ENCODE measurements at places on chromosomes 7 and 10.

- DNase-seq: peak; percentile 21
Observed at GRCh38 chr10:43203448-43204041, 63.3 kb downstream of the RASGEF1A start.

GRCh38 chr10:6607778-6608177 lies 27.7 kb upstream of the PRKCQ start:
- DNase-seq: no peak

GRCh38 chr7:138226001-138226476 lies 149.8 kb downstream of the AKR1D1 start:
- DNase-seq: no peak

DNA sequence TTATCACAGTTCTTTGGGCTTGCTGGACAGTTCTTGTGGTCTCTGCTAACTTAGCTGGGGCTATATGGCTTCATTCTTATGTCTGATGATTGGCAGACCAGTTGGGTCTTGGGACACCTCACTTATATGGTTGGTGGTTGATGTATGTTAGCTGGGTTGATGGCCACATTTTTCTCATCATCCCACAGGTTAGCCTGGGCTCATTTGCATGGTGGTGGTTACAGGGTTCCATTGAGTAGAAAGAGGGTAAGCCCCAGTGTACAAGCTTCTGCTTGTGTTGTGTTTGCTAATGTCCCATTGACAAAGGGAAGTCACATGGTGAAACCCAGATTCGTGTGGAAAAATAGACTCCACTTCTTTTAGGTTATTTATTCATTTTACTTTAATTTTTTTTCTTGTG lies 40.6 kb downstream of the TMEM60 start:
- no peak for DNase-seq

GRCh38 chr10:8033812-8034465 lies 20.5 kb upstream of the GATA3 start:
- DNase-seq: no peak

DNA sequence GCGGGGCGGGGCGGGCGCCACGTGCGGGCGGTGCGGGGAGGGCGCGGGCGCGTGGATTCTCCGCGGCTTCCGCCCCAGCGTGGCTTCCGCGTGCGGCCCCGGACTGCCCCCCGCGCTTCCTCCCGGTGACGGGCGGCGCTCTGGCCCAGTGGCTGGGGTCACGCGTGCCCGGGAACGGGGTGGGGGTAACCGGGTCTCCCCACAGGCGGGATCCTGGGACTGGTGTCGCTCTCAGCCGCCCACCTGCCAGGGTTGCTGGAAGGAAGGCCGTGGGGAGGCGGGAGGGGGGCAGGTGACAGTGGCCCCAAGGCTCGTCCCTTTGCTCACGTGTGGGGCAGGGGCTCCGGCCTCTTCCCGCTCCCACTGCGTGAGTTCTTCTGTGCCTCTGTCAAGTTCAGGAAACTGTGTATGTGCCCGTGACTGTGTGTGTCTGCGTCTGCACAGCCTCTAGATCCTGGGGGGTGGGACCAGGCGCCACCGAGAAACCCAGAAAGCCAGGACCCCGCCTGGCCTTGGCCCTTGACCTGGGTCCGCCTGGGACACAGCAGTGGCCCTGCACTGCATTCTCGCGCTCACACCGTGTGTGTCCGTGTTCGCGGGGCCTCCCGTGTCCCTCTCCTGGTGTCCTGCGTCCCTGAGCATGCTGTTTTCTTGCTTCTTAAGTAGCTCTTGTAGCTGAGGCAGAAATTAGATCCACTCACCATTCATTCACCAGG lies 919 bp downstream of the MAFK start:
- peak; percentile 41 for DNase-seq

GRCh38 chr10:102240467-102241031 lies 763 bp downstream of the PITX3 start:
- DNase-seq: no peak

DNA sequence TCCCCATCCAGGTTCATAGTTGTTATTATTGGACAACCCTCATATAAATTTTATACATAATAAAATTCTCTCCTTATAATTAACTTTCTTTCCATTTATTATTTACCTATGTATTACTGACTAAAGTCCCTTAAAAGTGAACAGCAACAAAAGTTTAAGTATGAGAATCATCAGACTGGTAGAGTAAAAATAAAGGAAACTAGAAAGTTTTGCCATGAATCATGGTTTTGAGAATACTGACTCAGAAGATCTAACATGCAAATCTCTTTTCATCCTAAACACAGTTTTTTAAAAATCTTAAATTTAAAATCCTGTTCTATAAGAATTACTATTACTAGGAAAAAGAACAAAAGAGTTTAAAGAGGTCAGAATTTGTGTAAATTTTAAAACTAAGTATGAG lies 32.1 kb downstream of the HERC4 start:
- no peak for DNase-seq

GRCh38 chr7:22445140-22445743 lies 54.7 kb downstream of the STEAP1B start:
- no peak for DNase-seq

- DNase-seq: no peak
Observed at GRCh38 chr7:42285383-42285824, 48.4 kb upstream of the GLI3 start.

DNA sequence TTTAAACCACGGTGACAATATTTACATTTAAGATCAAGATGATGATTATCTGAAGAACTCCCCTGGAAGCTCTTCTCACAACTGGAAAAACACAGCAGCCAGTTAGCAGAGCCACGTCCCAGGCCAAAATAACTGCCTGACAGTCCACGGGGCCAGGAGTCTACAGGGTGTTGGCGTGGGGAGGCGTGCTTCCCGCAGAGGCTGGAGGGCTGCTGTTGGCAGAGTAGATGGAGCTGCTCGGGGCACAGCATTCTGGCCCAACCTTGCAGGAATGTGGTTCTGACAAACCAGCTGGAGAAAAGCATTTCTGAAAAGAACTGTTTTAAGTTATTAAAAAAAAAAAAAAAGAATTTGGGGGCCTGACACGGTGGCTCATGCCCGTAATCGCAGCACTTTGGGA lies 177.9 kb downstream of the EBF3 start:
- DNase-seq: no peak

- peak; percentile 57 for DNase-seq
Observed at GRCh38 chr10:100670828-100671479, 74.4 kb upstream of the PAX2 start.

GRCh38 chr10:68087685-68088401 lies 12.8 kb upstream of the HERC4 start:
- no peak for DNase-seq

DNA sequence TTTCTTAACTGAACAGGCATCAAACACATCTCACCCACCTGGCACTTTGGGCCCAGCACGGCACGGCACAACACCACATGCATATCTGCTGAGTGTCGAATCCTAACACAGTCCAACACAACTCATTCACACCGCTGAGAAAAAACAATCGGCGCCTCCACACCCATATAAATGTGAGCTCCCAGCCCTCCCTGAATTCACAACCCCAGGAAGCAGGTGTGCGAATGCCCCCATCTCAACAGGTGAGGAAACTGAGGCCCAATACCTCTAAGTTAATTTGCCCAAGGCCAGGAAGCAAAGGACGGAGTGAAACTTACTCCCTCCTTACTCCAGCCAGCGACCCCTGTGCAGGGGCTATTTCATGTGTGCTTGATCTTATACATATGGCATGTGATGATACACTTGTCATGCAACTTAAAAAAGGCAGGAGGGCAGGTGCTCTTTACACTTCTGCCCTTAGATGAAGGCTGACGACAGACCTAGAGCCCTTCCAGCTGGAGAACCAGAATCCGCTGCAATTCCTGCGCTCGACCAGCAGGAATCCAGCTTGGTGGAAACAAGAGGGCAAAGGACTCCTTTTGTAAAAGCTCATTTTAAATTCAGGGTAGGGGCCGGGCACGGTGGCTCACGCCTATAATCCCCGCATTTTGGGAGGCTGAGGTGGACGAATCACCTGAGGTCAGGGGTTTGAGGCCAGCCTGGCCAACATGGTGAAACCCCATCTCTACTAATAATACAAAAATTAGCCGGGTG lies 116.0 kb downstream of the LARP4B start:
- no peak for DNase-seq

- no peak for DNase-seq
Observed at GRCh38 chr10:132366499-132366898, 30.5 kb upstream of the PWWP2B start.

DNA sequence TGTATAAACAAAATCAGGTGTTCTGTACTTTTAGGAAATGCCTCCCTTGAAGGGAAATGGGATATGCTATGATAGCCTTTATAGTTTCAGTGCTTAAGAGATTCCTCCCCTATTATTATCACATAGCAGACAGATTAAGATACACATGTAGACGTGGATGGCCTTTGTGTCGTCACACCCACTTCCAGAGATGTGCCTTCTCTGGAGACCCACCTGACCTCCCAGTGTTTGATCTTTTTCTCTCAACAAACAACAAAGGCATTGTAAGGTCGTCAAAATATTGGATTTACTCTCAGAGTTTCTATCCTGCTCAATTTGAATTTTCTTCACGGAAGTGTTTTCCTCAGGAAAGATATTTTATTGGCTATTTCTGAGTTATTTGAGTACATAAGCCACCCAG lies 25.7 kb upstream of the C1GALT1 start:
- DNase-seq: no peak

DNA sequence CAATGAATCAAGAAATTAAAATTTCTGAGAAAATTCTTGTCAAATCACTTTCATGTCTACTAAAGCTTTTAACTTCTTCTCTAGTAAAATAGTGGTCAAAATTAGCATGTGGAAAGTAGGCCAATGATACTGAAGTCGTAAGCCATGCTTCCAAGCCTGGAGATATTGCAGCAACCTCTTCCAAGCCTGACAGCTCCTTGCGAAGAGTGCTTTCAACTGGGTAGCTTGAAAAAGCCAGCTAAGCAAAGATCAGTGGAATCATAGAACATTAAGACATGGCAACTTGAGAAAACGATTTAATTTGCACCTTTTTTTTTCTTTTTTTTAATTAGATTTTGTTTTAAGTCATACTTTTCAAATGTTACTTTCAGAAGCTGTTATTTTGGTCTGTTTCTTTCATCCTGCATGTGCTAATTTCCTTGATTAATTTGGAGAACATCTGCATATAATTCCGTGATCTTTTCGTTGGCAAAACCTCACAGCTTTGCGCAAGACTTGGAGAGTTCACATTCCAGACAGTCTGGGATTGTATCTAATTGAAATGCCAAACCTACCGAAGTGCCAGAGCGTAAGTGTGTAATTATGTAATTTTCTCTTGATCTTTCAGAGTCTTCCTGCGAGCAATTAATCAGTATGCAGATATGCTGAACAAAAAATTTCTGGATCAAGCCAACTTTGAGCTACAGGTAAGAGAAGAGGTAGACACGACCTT lies 142.2 kb upstream of the INSYN2A start:
- no peak for DNase-seq

GRCh38 chr7:13800694-13801448 lies 188.6 kb downstream of the ETV1 start:
- DNase-seq: no peak

GRCh38 chr7:41451826-41452225 lies 251.1 kb downstream of the INHBA start:
- no peak for DNase-seq

DNA sequence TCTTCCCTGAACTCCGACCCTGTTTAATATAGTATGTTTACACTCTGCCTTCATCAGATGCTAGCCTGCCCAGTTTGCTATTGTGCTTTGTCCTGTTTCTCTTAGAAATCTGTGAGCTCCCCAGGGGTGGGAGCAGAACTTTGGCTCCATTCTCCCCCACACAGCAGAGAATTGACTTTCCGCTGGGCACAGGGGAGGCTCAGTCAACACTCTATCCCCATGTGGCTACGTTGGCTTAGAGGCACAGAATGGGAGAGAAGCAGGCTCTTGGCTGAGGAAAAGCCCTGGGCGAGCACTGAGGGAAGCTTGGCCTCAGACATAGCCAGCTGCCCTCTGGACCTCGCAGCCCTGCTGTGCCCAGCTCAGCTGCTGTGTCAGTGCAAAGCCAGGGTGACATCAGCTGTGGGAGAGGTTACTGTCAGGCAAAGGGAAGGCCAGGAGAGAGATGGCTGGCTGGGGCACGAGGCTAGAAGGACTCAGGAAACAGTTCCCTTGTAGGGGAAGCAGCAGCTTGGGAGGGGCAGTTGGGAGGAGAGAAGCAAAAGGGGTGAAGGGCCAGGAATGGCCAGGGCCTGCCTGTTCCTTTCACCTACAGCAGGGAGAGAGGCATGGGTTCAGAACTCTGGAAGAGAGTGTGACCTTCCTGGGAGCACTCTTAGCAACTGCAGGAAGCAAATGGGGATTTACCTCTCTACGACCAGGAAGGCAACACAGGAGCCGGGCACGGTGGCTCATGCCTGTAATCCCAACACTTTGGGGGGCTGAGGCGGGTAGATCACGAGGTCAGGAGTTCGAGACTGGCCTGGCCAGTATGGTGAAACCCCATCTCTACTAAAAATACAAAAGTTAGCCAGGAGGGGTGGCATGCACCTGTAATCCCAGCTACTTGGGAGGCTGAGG lies 5.8 kb upstream of the SCD start:
- no peak for DNase-seq

DNA sequence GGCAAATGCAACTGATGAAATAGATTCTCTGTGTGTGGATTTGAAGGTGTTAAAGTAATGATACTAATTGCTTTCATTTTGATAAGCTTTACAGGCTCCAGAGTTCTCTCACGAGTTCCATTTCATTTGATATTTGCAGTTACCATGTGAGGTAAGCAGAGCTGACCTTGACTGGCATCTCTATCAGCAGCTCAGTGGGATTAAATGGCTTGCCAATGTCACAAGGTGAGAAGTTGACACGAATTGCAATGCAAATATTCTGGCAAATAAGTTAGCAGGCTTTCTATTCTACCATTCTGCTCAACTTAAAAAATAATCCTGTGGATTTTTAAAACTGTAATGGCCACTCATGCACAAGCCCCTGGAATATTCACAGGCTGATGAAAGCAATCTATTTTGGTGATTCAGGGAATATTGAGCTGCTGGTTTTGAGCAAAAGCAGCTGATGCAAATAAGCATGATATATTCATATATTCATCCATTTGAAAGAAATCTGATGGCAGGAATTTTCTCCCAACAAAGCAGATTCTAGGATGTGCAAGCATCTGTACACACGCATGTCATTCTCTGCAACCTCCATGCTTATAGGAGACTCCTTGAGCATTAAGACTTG lies 64.5 kb upstream of the ANKRD1 start:
- DNase-seq: no peak

- no peak for DNase-seq
Observed at GRCh38 chr10:29608062-29608461, 26.7 kb downstream of the SVIL start.

DNA sequence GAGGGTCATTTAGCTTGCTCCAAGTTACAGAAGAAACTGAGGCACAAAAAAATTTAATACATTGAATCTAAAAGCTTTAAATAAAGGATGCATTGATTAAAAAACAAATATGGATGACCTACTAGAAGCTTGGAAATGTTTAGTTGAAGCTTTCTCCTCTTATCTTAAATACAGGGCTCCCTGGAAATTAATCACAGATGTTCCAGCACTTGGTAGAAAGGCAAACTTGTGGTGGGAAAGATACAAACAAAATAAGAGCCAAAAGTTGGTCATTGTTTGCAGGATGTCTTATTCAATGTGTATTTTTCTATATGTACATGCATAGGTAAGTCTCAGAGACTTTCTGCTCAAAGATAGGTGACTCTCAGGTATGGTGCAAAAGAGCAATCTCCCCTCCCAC lies 40.7 kb upstream of the LYZL1 start:
- DNase-seq: no peak

Data from activated T-helper 1 cell treated with anti-CD3 and anti-CD28 coated beads, Interleukin-12 subunit alpha, Interleukin-12 subunit beta, Interleukin-2, Interleukin-4 antibody, amounts not matched to agents 30 ng/mL and 10 ng/mL and 1 ng/mL, durations not matched to agents 14 hours and 24 hours and 36 hours (primary cell).